Central memory CD8-positive, alpha-beta T cell (primary cell): ENCODE measurements at places on chromosomes 5 and 9.

DNA sequence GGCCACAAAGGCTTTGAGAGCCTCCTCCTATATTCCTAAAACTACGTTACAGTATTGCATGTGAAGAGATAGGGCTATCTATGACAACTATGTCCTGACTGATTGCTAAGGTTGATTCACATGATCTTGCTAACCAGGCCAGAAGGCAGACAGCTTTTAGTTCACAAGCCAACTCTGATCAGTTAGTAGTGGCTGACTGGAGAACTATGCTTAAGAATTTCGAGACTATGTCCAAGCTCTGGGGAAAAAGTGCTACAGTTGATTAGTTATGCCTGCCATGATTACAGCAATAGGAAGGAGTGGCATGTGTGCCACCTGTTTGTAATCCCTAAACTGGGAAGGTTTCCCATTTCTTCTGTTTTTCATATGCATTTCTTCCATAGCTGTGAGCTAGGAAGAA lies 223.4 kb downstream of the DOCK8 start:
- DNase-seq = no peak

- no peak for DNase-seq
These were observed 119.5 kb downstream of the YTHDC2 start for GRCh38 chr5:113632996-113633395.

GRCh38 chr5:132388244-132389050 lies 18.9 kb downstream of the SLC22A5 start:
- DNase-seq = no peak

- no peak for DNase-seq
These were observed 149.1 kb downstream of the FBXL17 start for GRCh38 chr5:108232805-108233204.

- no peak for DNase-seq
These were observed 43.5 kb upstream of the COL15A1 start for GRCh38 chr9:98900244-98900643.

GRCh38 chr5:74953937-74954720 lies 87.9 kb upstream of the FAM169A start:
- DNase-seq = no peak

DNA sequence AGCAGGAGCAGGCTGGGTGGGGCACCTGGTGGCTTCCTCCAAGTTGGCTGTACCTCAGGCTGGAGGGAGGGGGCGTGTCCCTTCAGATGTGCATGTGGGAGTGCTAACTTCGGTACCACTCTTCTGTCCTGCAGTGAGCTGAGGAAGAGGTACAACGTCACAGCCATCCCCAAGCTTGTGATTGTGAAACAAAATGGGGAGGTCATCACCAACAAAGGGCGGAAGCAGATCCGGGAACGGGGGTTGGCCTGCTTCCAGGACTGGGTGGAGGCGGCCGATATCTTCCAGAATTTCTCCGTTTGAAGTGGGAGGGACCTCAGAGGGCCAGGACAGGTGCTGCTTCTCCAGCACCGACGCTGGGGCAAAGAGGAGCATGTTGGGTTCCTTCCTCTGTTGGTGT lies 9.3 kb downstream of the NXNL2 start:
- DNase-seq = no peak

- no peak for DNase-seq
These were observed 26.3 kb upstream of the TNPO1 start for GRCh38 chr5:72790186-72790585.

DNA sequence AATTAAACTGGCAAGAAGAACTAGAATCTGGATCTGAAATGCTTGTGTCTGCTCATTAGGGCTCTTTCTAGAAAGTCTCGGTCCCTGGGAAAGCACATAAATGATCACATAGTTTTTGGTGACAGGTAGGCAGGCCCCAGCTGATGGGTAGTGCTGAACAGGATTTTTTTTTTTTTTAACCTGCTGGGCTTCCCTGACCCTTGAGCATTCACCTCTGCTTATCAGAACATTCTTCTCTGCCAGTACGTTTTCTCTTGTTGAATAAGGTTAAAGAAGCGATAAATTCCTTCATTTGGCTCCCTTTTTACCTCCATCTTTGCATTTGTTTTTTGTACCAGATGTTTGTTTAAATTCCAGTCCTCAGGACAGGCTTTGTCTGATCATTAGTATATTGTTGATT lies 8.8 kb downstream of the KDM4C start:
- DNase-seq = no peak

- DNase-seq = no peak
These were observed 121.1 kb upstream of the IL12B start for GRCh38 chr5:159451197-159452052.

GRCh38 chr5:82858151-82859025 lies 218.8 kb downstream of the TMEM167A start:
- DNase-seq = no peak

DNA sequence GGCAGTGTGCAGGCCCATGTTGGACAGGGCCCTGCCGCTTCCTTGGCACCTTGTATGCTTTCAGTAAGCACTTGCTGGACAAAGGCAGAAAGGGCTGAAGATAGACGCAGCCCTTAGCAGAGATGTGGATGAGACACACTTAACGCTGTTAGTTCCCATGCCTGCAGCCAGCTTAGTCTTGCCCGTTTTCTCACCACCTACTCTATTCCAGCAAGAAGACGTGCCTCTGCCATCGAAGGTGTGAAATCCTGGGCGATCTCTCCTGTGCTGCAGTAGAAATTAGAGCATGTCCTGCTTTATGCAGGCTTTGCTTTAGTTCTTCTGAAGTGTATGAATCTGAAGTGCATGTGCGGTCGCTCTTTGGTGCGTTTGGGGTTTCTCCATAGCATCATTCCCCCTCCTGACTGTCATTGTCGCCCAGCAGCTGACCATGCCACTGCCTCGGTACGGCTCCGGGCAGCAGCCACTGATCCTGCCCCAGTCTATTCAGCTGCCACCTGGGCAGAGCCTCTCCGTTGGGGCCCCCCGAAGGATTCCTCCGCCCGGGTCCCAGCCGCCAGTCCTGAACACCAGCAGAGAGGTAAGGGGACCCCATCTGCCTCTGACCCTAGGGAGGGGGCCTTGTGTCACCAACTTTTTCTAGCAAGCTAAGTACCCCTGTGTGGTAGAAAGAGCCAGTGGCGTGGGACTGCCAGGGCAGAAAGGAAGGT lies 11.6 kb upstream of the POMT1 start:
- no peak for DNase-seq

DNA sequence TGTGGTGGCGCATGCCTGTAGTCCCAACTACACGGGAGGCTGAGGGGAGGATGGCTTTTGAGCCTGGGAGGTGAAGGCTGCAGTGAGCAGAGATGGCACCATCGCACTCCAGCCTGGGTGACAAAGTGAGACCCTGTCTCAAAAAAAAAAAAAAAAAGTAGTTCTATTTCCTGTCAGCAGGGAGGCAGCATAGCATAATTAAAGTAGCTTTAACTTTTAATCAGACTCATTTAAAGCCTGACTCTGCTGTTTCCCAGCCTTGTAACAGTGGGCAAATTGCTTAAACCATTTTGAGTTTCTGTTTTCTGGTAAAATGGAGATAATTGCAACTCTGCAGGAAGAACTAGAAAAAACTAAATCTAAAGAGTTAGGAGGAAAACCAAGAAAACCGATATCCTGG lies 31.2 kb downstream of the CNOT6 start:
- DNase-seq = no peak

GRCh38 chr5:172123269-172123692 lies 64.7 kb downstream of the STK10 start:
- DNase-seq = no peak

- no peak for DNase-seq
These were observed 109.7 kb upstream of the IER5L start for GRCh38 chr9:129287619-129288305.

DNA sequence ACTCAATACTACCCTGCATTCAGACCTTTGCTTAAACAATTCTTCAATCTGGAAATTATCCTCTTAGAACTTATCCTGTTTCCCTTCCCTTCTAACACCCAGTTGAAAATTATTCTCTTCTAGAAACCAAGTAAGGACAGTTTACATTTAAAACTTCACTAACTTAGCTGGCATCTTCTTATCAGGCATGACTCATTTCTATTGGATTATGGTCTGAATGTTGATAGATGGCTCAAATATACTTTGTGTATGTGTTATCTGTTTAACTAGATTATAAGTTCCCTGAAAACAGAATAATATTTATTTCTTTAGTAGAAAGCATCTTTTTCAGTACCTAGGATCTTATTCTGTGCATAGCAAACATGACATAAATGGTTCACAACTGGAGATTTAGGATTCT lies 161.9 kb downstream of the PPP2R2B start:
- no peak for DNase-seq

DNA sequence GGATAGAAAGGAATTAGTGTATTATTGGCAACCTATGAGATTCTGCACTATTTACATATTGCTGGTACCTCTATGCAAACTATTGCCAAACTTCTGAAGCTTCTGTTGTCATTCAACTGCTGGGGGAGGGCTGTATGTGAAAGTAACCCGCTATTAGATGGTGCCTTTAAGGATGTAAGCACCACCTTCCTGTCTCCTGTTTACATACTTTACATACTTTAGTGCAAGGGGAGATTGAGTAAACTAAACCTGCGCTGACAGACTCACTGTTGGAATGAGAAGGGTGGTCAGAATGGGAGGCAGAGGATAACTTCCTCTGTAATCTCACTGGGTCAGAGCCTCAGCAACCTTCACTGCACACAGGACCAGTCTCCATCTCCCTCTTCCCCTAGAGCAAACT lies 123.8 kb downstream of the NR3C1 start:
- no peak for DNase-seq

GRCh38 chr5:36482812-36483211 lies 123.6 kb upstream of the SLC1A3 start:
- DNase-seq = no peak

- no peak for DNase-seq
These were observed 52.0 kb upstream of the KCNIP1 start for GRCh38 chr5:170451747-170452365.
